CD4-positive, alpha-beta memory T cell (primary cell): ENCODE measurements at places on chromosomes 12 and 14. TPM values are rescaled to one million over a fixed set of nuclear protein-coding genes. Genes with fewer than 3 reads are reported as not detected.

Gene PRH2
- total RNA-seq, result not detected

Gene B3GNT4
- 0.93 TPM for total RNA-seq

DNA sequence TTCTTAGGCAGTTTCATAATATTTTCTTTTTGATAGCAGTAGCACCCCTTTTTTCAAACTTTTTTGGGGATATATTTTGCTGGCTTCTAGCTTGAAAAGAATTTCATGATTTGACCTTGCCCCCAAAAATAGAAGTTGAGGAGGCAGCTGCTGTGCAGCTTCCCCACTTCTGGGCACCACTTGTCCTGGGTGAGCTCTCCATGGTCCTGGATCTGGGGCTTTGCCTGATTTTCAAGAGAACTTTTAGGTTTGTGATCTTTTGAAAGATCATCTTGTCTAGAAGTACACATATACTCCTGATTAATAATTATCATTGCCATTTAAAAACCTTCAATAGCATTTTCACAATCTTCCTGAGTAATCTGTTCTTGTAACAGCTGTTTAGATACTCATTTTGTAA lies 271.6 kb downstream of the NPAS3 start:
- DNase-seq, result no peak

- no peak for DNase-seq
These were observed 44.4 kb downstream of the PRMT8 start for GRCh38 chr12:3535431-3535841.

DNA sequence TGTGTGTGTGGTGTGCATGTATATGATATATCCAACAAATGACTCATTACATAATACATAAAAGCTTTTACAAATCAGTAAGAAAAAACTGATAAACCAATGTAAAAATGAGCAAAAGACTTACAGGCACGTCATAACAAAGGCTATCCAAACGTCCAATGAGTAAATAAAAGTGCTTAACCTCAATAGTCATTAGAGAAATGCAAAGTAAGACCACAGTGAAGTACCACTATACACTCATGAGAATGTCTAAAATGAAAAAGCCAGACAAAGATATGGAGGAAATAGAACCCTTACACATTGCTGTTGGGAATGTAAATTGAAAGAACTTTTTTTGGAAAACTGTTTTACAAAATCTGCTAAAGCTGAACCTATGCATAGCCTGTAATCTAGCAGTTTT lies 7.8 kb downstream of the ABCD2 start:
- DNase-seq, result no peak

Gene TAS2R7
- total RNA-seq, result not detected

Gene MMP19
- total RNA-seq, result 1.3 TPM

- DNase-seq, result no peak
These were observed 12.8 kb downstream of the ABHD4 start for GRCh38 chr14:22610931-22611330.

Gene GLI1
- 0.30 TPM for total RNA-seq

- no peak for DNase-seq
These were observed 108.2 kb downstream of the STXBP6 start for GRCh38 chr14:24941719-24942118.

DNA sequence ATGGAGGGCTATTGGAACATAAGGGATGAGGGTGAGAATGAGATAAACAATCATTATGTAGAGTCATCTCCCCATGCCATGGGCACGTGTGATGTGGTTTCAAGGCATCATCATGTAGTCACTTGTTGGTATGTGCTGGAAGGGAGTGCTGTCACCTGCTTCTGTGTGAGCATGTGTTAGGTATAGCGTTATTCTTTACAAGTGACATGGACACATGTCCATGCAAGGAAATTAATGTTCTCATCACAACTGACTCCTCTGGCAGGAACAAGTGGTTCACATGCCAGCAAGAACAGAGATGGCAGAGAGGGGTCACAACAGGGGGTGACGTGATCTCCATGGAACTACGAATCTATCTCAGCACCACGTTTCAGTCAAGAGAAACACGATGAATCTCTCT lies 815.8 kb downstream of the BCL11B start:
- DNase-seq, result no peak

DNA sequence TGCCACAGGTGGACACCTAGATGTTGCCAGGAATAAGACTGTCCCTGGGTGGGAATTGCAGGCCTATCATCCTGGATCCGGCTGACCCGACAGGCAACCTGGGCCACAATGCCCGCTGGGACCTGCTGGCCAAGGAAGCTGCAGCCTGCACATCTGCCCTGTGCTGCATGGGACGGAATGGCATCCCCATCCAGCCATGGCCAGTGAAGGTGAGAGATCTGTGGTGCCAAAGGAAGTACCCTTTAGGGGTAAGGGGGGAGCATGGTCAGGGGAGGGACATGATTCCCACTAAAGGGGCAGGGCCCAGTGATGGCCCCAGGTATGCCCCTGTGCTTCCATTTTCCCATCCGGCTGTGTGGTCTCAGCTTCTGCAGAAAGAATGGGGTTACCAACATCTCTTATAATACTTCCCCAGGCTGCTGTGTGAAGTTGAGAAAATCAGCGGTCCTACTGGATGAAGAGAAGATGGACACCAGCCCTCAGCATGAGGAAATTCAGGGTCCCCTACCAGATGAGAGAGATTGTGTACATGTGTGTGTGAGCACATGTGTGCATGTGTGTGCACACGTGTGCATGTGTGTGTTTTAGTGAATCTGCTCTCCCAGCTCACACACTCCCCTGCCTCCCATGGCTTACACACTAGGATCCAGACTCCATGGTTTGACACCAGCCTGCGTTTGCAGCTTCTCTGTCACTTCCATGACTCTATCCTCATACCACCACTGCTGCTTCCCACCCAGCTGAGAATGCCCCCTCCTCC lies 8.6 kb upstream of the OAS2 start:
- no peak for DNase-seq

Gene KRT3
- total RNA-seq, result not detected

DNA sequence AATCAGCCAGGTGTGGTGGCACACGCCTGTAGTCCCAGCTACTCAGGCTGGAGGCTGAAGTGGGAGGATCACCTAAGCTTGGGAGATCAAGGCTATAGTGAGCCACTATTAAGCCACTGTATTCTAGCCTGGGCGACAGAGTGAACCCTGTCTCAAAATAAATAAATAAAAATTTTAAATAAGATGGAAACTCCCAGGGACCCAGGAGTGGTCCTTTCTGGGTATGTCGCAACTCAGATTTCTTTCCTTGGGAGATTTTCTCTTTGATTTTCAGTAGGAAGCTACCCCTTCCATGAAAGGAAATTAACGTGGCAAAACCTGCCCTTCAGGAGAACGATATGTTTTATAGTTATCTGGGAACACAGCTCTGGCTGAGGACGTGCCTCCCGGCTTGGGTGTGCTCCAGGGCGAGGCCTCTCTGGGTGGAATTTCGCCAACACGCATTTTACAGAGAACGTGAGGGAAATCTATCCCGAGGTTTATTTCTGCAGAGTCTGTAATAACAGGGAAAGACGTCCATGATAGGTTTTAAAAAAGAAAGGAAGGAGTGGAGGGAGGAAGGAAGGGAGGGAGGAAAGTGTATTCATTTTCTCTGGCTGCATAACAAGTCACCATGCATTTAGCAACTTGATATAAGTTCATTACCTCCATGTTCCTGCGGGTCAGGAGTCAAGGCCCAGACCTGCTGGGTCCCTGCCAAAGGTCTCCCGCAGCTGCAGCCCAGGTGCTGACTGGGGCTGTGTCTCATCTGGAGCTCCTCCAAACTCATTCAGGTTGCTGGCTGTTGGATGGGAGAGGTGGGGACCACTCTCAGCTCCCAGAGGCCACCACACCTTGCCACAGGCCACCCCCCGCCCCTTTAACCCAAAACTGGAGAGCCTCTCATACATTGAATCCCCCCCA lies 80.6 kb upstream of the GSC start:
- no peak for DNase-seq

- no peak for DNase-seq
These were observed 283.1 kb downstream of the FLRT2 start for GRCh38 chr14:85813040-85813439.

- peak; percentile 34 for DNase-seq
These were observed 32.3 kb downstream of the BCL11B start for GRCh38 chr14:99239661-99240092.

- no peak for DNase-seq
These were observed 454.0 kb downstream of the SOX5 start for GRCh38 chr12:23495472-23495871.

Gene GRIN2B
- not detected for total RNA-seq

GRCh38 chr12:70948236-70948975 lies 27.9 kb upstream of the PTPRR start:
- no peak for DNase-seq
